H4 (cell line): ENCODE measurements at places on chromosomes 6 and 20. TPM values are rescaled to one million over a fixed set of nuclear protein-coding genes. Genes with fewer than 3 reads are reported as not detected.

DNA sequence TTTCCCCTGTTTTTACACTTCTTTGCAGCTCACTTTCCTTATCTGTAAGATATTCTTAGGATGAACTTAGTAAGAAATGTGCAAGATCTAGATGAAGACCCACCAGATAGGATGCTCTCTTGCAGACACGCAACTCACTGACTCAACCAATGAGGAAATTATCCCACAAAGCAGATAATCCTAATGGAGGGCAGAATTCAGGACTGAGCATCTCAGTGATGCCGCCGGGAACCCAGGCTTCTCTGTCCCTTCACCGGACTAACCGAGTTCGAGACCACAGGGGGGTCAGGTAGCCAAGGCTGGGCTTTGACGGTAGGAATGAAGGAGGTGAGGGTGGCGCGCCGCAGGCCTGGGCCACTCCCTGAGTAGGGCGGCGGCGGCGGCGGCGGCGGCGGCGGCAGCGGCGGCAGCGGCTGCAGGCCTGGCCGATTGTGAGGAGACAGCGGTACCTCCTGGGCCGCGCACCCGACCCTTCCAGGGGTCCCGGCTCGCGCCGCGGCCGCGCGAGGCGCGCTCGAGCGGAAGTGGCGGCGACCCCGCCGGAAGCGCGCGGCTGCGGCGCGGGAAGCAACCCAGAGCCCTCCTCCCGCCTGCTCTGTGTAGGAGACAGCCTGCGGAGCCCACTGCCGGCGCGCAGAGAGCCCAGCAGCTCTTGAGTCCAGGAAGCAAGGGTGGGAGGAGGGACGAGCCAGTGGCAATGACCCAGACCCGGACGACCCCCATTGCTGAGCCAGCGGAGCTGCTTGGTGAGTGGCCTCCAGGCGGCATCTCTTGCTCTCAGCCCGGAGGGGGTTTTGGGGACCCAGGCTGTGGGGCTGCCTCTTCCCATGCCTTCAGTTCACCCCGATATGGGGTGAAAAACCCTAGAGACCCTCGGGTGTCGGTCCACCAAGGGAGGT is at the start of gene KHDC1:
Gene KHDC1, minus strand, starts transcription at position 526 of the 899 bp plus-strand sequence. CDS start 20,679 bp downstream, outside the sequence.
- DNase-seq, result peak; percentile 19

GRCh38 chr6:34342247-34342646 is 50.2 kb downstream of the NUDT3 start:
- DNase-seq, result no peak

- no peak for DNase-seq
Observed at GRCh38 chr6:142246960-142247359, 54.8 kb upstream of the ADGRG6 start.

DNA sequence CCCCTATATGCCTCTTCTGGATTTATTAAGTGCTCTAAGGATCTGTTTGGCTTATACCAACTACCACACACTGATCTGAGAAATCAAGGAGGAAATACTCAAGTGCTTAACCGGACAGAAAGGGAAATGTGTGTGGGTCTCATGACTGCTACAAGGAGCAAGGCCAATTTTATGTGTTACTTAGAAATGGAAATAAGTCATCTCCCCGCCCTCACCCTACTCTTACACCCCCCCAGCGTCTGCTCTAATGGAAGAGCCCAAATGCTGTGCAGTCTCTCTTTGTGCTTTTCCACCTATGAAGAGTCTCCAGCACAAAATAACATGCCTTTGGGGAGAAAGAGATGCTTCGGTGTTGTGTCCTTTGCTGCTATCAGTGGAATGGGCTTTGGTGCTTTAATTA is 428.8 kb upstream of the ARID1B start:
- no peak for DNase-seq

GRCh38 chr6:45864651-45865050 is 151.0 kb downstream of the CLIC5 start:
- peak; percentile 37 for DNase-seq

DNA sequence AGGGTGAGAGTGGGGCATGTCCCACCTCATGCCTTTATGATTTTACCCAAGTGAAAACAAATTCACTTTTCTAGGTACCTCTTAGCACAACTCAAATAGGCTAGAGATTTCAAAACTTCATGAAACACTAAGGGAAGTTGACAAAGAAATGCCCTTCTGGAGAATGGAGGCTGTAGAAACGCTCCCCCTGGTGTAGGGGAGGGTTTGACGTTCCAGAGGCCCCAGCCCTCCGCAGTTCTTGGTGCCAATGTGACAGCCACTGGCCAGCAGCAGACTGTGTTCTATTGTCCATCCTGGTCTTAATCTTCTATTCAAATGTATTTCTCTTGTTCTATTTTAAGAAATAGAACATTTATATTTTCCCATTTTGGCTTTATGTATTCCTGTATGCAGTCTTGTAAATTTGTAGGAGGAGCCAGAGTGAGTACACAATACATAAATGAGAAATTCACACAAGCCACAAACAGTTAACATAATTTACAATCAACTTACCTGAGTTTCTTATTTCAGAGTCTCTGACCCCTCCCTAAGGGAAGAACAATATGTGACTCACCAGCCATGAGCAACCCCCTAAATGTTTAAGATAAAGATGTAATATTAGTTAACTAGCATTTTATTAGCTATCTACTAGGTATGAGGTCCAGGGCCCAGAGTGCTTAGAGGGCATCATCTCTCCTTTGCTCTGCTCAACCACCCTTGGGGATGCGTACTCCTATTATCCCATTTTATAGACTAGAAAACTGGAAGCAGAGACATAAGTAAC is 8.8 kb upstream of the MUC21 start:
- no peak for DNase-seq

- no peak for DNase-seq
Observed at GRCh38 chr6:106976270-106976669, 1.7 kb upstream of the CD24 start.

DNA sequence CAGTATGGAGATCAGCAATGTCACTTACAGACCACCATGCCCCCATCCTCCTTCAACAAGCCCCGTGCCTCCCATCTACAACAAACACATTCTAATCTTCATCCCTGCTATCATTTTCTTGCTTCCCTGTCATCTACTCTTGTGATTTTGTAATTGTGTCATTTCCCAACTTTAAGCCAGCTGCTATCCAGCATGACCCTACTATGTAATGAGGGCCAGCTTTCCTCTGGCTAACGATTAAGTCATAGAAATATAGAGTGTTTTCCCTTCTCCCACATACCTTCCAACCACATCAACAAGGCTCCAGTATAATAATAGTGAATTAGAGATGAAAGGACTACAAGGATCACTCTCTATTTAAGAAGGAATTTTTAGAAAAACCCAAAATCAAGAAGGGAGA is 607.0 kb downstream of the TENT5A start:
- DNase-seq, result no peak

BPIFA1 gene
- total RNA-seq, result not detected in 2 replicates

GRCh38 chr6:2971420-2972218 is at the start of gene SERPINB6:
Gene SERPINB6 (minus strand): TSS chr6:2971567. CDS start chr6:2959332, 12,235 bp downstream.
- DNase-seq, result no peak

TOX2 gene
- 0.12 and 0.83 TPM in 2 replicates for total RNA-seq
